ENCODE measurements at places on chromosomes 3 and 15.

- no peak for DNase-seq
These were observed 643 bp upstream of the RNU5B-1 start for GRCh38 chr15:65303687-65304380.

DNA sequence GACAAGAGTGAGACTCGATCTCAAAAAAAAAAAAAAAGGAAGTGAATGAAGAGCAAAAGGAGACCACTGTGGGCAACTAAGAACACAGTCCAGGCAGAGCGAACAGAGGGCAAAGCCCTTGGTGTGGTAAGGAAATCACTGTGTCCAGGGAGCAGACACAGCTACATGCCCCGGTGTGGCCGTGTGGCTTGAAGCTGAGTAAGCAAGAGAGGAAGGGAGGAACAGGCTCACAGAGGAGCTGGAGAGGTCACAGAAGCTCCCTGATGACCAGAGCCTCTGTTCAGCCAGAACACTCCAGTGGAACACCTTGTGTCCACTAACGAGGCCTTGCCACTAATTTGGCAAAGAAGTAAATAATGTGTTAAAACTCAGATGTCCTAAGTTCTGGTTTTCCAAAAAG is 60.6 kb upstream of the GATA2 start:
- DNase-seq = no peak

DNA sequence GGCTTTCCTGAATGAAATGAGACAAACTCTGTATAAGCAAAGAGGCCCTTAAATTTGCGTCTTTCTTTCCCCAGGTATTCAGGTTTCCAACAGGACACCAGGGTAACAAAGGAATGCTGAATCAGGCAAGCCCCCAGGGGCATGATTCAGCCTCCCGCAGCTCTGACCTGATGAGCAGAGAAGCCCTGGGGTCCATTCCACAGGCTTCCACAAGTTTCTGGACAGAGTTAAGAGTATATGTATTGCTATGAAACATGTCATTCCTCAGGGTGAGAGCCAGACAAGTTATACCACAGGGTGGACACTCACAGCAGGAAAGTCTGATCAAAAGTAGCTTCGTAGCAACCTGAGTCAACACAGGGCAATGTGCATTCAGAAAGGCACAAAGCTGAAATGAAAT is 68.1 kb upstream of the CTNNB1 start:
- DNase-seq = no peak

GRCh38 chr3:101994386-101994785 is 145.1 kb downstream of the NFKBIZ start:
- DNase-seq = no peak

DNA sequence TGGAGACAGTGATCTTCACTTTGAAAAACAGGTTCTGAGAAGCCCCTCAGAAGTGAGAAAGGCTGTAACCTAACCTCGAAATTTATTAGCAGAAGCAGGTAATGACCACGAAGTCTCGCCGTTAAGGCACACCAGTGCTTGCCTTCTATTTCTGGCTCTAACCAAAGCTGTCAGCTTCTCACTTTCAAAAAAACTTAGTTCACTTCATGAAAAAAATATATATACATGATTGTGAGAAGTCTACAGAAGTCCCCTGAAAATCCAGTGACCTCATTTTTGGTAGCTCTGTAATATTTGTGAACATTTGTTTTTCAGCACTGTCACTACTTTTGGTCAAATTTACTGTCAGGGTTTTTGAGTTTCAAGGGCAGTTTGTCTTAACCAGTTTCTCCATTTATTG is 19.1 kb upstream of the AKAP13 start:
- DNase-seq = no peak

GRCh38 chr3:188298585-188298984 is 144.6 kb downstream of the LPP start:
- no peak for DNase-seq

DNA sequence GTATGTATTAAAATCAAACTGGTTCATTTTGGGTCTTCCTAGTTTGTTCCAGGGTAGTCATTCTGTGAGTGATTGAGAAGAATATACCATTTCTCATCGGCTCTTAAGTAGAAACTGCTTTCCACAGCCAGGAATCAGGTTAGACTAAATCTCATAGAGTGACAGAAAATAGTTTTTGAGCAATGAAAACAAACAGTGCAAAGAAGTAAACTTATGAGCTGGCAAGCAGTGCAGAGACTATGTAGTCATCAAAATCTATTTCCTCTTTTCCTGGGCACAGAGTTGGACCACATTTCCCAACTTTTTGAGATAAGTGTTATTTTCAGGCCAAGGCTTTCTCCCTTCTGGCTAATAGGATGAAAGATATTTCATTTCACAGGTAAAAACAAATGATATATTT is 66.5 kb downstream of the UBE3A start:
- DNase-seq = no peak

DNA sequence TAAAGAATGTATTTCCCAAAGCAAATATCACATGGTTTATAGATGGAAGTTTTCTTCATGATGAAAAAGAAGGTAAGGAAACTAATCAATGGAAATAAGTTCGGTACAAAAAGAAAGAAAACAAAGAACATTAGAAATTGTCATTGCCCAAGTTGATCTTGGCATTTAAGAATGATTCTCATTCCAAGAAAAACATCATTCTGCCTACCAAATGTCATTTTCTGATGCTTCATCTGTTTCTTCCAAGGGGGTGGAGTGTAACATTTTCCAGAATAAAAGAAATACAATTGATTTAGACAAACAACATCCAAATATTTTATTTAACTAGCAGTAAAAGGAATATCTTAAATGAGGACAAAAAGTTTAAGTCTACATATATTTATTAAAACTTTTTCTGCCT is 3.0 kb upstream of the ZBED2 start:
- no peak for DNase-seq

DNA sequence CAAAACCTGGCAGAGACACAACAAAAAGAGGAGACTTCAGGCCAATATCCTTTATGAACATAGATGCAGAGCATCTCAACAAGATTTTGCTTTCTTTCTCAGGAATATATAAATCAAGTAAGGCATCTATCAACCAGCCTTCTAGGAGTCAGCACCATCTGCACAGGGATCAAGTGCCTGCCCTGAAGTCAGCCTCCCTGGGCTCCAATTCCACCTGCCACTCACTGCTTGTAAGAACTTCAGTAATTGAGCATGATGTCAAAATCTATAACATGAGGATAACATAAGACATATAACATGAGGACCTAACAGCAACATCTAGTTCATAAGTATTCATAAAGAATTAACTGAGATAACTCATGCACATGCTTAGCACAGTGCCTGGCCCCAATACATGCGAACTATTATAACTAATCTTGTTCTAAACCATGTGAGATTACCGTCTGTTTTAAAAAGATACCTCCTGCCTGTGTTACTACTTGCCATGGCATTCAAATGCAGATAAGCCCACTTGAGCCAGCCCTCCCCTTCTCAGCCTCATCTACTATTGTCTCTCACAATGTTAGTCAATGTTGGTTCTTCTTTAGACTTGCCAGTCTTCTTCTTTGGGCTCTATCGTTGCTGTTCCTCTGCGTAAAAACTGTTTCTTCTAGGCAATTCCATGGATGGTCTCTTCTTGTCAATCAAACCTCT is 91.6 kb downstream of the PLD1 start:
- no peak for DNase-seq

GRCh38 chr15:75799190-75799589 is 44.1 kb upstream of the UBE2Q2 start:
- no peak for DNase-seq

- DNase-seq = no peak
These were observed 13.0 kb downstream of the PLCD1 start for GRCh38 chr3:38016410-38016809.

- DNase-seq = no peak
These were observed 272.7 kb downstream of the OCA2 start for GRCh38 chr15:27826411-27826810.

DNA sequence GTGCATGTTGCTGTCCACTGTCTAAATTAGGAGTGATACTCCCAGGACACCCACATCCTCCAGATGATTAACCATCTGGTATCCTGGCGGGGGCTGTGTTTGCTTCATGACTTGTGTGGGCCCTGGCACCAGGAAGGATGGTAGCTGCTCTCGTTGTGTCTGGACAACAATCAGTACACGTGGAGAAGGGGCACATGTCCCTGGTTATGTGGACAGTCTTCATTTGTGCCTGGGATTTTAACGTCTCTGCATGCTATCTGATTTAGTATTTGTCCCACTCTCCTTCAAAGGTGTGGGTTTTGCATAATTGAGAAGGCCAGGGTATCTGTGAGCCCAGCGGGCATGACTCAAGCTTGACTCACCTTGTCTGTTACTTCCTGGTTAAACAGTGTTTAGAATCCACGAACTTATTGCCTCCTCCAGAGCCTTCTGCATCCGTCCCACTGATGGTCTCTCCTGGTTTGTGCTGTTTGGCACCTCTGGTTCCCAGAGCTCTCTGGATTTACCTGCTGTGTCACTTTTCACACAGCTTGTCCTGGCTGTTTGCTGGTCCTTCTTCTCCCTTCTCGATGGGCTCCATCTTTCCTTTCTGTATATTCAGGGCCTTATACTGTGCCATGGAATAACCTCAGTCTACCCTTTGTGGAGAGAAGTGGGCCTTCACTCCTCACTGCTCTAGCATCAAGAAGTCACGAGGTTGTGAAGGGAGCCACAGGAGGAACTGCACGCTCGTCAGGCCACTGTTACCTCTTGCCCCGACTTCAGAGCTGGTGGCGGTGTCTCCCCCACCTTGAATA is 32.5 kb downstream of the ARNT2 start:
- DNase-seq = no peak

DNA sequence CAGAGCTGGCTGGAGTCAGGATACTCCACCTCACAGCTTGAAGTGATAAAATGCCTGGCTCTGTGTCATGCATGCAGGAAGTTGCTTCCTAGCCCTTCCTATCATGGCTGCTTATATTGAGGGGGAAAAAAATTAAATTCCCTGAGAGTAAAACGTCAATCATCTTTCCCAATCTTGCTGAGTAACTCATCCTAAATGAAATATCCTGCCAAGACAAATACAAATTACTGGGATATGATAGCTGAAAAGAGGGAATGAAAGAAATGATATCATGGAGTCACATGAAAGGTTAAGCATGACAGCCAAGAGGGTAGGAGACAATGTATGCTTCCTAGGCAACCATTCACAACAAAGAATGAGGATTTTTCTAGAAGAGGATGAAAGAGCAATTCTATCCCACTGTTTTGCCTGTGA is 110.6 kb downstream of the ABI3BP start:
- no peak for DNase-seq

DNA sequence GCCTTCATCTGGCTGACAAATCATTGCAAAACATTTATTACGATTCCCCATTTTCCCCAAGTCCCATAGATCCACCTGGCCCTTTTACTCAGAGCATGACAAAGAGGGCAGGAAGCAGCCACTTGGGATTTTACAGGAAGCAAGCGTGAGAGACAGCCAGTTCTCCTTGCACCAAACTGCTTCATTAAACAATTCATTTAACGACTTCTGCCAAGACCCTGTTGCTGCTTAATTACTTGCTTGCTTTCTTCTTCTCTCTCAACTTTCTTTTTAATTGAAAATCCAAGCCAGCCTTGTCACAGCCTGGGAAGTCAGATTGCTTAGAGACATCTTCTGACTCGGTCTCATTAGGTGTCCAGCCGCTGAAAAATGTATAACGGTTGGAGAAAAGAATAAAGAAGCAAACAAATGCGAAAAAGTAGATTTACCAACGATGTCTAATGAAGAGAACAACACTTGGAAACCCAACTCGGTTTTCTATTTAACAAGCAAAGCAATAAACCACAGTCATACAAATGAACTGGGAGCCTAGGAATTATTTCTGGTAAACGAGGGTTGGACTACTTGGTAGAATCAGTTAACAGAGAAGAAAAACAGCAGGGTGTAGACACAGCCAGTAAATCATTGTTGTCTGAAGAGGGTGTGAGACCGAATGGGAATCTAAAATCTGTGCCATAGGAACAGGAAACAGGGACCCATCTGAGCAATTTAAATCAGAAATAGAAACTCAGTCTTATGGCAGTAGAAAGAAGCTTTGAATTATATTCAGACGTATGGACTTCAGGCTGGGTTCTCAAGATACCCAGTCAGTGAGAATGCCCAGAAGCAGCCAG is 298.3 kb downstream of the LRRC3B start:
- DNase-seq = no peak

GRCh38 chr15:86903642-86904421 is 824.2 kb downstream of the AGBL1 start:
- DNase-seq = no peak

GRCh38 chr3:21109056-21109455 is 642.0 kb downstream of the ZNF385D start:
- DNase-seq = no peak

GRCh38 chr15:51841406-51842040 is 12.1 kb downstream of the TMOD3 start:
- DNase-seq = no peak

DNA sequence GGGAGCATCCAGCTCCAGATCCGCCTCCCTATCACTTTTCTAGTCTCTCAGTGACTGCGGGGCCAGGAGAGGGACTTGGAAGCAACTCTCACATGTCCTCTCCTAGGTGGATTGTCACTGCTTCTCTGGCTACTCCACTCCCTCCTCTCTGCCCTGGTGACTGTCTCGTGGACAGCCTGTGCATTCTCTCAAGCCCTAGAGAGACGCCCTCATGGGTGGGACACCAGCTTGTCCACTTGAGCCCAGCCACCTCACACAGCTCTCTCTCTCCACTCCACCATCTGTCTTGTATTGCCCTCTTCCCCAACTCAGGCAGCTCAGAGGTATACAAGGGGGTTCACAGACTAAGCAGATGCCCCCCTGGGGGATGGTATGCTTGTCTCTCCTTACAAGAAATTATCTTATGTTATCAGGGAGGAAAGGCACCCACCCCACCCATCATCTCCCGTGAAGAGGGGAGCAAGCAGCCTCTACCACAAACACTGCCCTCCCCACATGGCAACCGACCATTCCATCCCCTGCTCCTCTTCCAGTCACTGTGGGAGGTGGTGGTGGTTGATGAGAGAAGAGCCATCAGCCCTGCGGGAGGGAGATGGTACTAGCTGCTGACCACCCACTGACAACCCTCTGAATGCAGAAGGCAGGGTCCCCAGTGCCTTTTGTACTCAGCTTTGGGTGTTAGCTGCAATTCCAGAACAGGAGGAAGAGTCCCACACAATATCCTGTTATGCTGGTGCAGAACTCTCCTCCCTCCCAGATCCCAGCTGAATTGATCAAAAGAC is 15.5 kb upstream of the LOXL1 start:
- no peak for DNase-seq

GRCh38 chr3:58202917-58203360 is 7.8 kb downstream of the DNASE1L3 start:
- no peak for DNase-seq

GRCh38 chr15:43067717-43068461 is 37.9 kb downstream of the UBR1 start:
- no peak for DNase-seq

Measured in right renal cortex interstitium (tissue), 3 donors.